Psoas muscle (tissue), 8 donors: ENCODE measurements at places on chromosomes 2 and 18. TPM values are rescaled to one million over a fixed set of nuclear protein-coding genes. Genes with fewer than 3 reads are reported as not detected.

The SCN9A gene
- 0.10 TPM for polyA plus RNA-seq

DNA sequence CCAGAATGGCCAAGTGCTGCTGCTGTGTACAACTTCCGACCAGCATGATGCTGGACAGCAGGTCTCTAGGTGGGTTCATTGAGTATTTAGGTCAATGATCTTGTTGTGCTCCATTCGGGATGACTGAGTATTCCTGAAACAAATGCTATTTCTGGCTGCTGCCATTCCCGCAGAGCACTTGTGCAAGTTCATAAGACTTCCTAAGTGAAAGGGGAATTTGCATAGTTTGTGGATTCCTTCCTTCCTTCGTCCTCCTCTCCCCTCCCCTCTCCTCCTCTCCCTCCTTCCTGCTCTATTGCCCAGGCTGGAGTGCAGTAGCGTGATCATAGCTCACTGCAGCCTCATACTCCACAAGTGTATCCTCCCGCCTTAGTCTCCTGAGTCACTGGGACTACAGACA lies 40.4 kb downstream of the LDLRAD4 start:
- no peak for DNase-seq

The EPAS1 gene
- 39.2 TPM for polyA plus RNA-seq

DNA sequence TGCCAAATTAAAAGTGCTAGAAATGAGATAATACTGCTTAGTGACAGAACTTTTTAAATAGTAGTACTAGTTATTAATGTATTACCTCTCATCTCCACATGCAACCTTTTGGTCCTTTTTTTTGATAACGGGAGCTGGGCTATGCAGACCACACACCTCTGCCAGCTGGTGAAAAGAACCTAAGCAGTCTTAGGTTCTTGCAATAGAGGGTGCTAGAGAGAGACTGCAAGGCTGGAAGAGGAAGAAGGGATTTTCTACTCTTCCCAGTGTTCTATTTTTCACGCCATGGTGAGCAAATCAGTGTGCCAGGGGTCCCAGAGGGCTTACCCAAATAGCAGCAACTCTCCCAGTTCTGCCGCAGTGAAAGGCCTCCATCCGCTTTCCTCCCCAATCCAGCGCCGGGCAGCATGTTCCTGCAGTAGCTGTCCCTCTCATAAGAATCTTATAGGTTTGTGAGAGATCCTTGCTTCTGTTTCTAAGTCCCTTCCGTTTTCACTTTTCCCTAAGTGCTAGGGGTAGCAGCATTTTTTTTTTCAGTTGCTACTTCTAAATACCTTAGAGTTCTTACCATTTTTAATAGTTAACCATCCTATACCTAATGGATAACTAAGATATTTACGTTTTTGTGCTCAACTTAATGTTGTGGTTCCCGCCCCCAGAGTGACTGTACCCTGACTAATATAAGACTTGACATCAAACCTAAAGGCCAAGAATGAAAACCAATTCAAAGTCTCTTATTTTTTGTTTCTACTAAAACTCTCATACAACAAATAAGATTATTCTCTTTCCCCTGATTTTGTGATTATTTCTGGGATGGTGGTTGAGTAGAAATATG lies 69.4 kb upstream of the UBE2E3 start:
- no peak for DNase-seq

DNA sequence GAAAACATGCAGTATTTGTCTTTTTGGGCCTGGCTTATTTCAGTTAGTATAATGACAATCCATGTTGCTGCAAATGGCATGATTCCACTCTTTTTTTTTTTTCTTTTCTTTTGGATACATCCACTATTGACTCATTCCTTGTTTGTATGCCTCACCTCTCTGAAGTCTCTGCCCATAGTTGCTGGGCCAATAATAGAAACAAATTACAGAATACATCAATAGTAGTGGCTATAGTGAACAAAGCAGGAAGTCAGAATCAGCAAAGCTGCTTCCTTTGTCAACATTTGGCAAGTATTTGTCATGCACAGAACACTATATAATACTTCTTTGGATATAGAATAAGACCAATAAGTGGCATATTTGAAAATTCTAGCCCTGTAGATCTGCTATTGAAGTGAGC lies 609.7 kb downstream of the STK39 start:
- no peak for DNase-seq

The GAL3ST2 gene
- 0.14 TPM for polyA plus RNA-seq

DNA sequence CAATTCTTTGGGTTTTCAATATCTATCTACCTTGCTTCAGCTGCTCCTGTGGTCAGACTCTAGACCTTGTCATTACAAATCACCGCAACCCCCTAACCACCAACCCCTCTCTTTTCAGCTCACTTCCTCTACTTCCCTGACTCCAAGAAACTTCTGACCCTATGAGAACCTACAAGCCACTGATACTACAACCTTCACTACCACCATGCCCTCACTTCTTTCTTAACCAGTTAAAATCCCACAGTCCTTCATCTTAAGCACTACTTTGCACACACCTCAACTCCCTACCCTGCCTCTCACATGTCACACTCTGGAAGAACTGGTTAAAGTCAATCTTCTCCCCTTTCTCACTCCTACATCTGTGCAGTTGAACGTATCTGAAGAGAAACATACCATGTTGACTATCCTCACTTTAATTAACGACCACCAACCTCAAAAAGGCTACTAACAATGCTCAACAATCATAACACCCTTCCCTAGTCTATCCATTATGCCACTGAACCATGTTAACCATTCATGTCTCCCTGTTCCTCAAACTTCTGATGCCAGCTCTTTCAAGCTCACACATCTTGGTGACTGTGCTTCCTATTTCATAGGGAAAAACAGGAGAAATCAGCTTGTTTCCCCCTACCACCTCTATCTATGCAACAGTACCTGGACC lies 12.6 kb downstream of the EIF2AK3 start:
- no peak for DNase-seq

DNA sequence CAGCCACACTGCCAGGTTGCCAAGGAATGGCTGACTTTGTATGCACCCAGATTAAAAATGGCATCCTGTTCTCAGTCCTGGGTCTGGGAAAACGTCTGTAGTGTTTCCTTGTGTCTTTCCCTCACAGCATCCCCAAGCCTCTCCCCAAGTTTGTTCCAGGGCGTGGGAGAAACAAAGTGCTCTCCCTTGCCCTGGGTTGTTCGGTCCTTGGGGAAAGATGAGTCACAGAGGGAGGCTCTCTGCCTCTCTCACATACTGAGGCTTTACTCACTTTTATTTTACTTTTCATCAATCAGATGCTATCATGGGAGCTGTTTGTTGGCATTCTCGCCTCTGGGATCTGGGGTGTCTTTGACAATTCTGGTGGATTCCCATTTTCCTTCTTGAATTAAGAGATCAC lies 492.3 kb downstream of the XIRP2 start:
- DNase-seq: no peak

The VWC2L gene
- not detected for polyA plus RNA-seq

The NMS gene
- polyA plus RNA-seq: not detected

DNA sequence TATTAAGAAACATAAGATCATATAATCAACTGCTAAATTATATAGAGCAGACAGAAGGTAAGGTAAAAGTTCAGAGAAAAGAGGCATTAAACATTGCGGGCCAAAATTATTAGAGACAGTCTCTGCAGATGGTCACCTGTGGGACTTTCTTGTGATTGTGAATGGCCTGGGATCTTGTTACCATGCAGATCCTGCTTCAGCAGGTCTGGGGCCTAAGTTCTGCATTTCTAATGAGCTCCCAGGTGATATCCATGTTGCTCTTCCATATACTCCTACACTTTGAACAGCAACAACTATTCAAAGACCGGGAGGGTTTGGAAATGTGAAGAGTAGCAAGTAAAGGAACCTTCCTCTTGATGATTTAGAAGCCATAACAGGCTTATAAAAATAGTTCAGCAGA lies 8.5 kb upstream of the ETAA1 start:
- DNase-seq: no peak

DNA sequence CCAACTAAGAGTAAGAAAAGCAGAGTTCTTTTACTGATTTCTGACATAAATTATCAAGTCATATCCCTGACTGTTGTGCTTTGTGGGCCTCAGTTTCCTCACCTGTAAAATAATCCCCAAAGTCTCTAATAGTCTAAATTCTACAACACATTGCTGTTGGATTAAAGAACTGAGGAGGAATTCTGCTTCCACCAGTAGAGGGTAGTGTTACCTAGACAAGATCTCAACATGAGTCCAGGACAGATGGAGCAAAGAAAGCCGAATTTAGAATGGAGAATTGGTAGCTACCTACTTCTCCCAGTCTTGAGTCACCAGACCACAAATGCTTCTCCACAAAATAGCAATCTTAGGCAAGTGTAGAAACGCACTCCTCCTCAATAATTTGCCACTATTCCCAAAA lies 462.5 kb upstream of the FSHR start:
- no peak for DNase-seq

- no peak for DNase-seq
These were observed 522.2 kb upstream of the CNTNAP5 start for GRCh38 chr2:123502931-123503330.

DNA sequence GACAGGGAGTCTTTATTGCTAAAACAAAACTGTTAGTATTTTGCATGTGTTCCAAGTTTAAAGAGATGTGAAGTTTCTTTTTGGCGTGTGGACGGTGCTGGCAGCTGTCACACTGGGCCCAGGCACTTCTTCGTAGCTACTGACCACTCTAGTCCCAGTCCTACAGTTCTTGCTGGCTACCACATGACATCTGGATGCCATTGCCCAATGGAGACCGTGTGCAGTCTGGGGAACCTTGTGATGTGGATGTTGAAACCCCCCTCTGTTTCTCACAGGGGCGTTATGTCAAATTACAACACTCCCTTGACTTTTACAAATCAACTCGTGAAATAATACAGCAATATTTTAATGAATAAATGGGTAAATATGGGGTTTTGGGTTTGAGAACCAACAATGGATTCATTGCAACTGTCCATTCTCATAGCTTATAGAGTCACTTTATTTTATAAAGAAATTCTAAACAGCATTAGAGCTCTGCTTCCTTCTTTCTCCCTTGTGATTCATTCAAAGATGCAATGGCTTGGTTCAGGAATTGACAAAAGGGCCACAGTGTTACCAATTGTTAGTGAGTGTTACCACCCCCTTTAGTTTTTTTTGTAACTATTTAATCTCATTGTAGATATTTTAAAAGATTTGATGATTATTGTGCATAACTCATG lies 1.2 kb downstream of the GPD2 start:
- DNase-seq: peak; percentile 70

DNA sequence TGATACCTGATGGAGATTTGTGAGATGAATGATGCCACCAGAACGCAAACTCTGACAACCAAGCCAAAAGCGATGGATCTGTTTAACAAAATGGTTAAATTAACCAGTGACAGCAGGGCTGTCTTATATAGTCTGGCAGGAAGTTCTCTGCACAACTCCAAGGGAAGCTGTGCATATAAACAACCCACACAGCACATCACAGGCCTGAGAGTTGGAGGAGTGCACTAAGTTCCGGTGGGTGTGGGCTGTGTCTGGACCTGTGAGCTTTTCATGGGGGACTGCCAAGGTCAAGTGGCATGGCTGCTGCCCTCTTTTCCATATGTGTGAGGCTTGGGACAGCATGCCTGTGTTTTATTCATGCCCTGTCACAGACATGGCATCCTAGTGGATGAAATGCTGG lies 414.6 kb upstream of the TRIB2 start:
- no peak for DNase-seq
